ENCODE measurements at places on chromosomes 12 and 14.

GRCh38 chr14:92590176-92590575 lies 76.6 kb downstream of the RIN3 start:
- H3K27me3 ChIP-seq = no peaks in the 10 kb centered on the region
- DNase-seq = no peak
- no peak overlapping the region for H3K4me3 ChIP-seq
- no peak overlapping the region for H3K27ac ChIP-seq
- peaks cover 7% of the 10 kb centered on the region for H3K36me3 ChIP-seq

DNA sequence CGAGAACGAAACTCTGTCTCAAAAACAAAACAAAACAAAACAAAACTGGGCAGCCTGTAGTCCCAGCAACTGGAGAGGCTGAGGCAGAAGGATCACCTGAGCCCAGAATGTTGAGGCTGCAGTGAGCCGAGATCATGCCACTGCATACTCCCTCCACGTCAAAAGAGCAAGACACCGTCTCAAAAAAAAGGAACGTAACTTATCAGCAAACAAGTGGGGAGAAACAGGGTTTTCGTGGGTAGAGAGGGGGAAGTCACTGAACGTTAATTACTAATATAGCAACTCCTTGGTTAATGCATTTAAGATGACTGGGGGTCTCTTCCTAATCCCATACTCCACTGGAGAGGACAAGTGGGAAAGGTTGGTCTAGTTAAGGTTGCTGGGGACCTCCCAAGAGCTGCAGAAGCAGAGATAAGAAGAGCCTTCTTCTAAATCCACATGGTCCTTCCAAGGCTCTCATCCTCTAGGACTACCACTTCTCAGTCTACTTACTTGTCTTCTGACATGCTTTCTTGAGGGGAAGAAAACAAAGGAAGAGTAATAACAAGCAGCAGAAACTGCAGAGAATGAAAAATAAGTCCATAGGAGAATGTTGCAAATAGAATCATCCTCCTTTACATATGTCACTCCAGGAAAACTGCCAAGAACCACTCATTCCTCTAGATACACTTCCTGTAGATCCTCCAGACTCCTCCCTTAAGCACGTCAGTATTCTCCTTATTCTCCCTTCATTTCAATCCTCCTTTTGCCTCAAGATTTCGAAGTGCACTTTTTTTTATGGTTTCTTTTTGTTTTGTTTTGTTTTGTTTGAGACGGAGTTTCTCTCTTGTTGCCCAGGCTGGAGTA lies 5.8 kb downstream of the NUMB start:
- peaks cover 18% of the 10 kb centered on the region for H3K4me1 ChIP-seq
- no peaks in the 10 kb centered on the region for H3K36me3 ChIP-seq
- H3K27ac ChIP-seq = peak overlapping the region; percentile 75
- H3K27me3 ChIP-seq = no peaks in the 10 kb centered on the region

DNA sequence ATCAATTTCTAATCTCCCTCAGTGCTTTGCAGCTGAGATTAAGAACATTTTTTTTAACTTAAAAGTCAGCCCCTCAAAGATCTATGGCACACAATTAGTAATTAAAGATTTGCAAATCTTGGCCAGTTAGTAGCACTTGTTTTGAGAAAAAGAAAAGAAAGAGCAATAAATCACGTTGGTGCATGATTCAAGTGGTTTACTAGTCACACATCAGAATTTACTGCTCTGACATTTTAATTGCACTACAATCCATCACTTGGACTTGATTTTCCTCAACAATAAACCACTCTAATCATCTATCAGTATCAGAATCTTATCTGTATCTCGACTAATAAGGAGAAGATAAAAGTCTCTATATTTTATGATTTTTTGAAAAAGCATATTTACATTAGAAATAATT lies 154.3 kb downstream of the HELB start:
- no peaks in the 10 kb centered on the region for H3K4me1 ChIP-seq
- H3K4me3 ChIP-seq = no peak overlapping the region
- H3K36me3 ChIP-seq = no peaks in the 10 kb centered on the region
- H3K27ac ChIP-seq = no peak overlapping the region
- no peak for DNase-seq

DNA sequence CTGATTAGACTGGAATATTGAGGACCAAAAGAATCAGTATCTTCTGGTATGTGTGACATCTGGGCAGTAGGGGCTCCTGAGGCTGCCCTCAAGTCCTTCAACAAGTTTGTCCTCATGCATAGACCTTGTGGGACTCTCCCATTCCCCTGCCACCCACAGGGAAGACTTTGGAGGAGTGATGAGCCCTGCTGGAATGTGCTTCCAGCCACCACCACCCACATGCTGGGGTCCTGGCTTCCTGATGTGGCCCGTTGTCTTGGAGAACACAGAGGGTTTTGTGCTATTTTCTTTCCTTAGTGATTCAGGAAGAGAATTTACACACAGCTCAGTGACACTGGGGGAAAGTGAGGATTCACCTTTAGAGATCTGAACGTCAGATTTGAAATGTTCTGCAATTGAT lies 29.2 kb upstream of the SEL1L start:
- H3K36me3 ChIP-seq = no peaks in the 10 kb centered on the region
- H3K4me1 ChIP-seq = no peaks in the 10 kb centered on the region
- H3K4me3 ChIP-seq = no peak overlapping the region
- DNase-seq = no peak
- peaks cover 8% of the 10 kb centered on the region for H3K27me3 ChIP-seq
- H3K27ac ChIP-seq = no peak overlapping the region

DNA sequence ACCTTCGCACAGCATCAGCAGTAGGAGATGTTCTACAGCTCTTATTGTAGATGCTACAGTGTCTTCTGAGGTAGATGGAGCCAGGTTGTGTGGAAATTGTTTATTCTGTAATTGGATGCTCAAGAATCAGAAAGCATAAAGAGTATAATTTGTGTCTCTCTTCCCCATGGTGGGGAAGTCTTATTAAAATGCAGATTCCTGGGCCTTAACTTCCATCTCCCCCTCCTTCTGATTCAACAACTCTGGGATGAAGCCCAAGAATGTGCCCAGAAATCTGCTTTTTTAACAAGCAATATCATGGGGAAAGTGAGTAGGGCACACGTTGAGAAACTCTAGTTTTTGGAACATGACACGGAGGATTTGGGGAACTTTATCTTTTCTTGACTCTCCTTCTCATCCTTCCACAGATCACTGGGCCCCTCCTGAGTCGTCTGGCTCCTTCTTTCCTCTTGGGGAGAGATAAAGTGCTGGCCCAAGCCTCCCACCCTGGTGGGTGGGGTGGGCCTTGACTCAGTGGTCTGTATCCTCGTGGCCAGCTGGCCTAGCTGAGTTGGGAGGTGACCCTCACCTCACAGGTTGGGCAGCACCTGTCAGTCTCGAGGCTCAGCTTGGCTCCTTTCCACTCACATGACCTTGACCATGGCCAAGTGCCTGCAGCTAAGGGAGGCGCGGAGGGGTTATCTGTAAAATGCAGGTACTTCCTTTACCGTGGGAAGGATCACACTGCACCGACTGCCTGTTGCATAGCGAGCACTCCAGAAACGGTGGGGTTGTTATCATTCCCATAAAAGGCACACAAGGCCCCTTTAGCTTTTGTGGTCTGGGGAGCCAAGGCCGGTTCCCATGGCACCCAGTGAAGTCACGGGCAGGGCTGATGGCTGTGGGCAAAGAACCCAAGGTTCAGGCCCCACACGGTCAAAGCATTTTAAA lies 141.9 kb downstream of the CHST11 start:
- peak overlapping the region; percentile 81 for H3K27ac ChIP-seq
- peaks cover 45% of the 10 kb centered on the region for H3K36me3 ChIP-seq
- H3K4me1 ChIP-seq = peaks cover 64% of the 10 kb centered on the region
- DNase-seq = no peak

DNA sequence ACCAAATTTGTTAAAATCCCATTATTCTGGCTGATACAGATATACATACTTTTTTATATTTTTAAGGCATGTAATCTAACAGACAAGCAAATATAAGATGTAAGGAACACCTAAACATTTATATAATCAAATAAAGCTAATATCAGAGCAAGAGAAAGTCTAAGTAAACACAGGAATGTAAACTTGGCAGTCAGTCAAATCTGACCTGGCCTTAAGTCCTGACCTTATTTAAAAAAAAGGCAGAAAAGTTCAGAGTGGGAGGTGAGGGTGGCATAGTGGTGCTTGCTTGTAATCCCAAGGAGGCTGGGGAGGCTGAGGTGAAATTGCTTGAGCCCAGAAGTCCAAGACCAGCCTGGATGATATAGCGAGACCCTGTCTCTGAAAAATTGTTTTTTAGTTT lies 152.6 kb downstream of the DERA start:
- H3K36me3 ChIP-seq = no peaks in the 10 kb centered on the region
- H3K27ac ChIP-seq = no peak overlapping the region
- DNase-seq = no peak

- no peak for DNase-seq
- H3K27me3 ChIP-seq = no peaks in the 10 kb centered on the region
- no peak overlapping the region for H3K27ac ChIP-seq
- H3K4me1 ChIP-seq = no peaks in the 10 kb centered on the region
- no peaks in the 10 kb centered on the region for H3K36me3 ChIP-seq
- no peak overlapping the region for H3K4me3 ChIP-seq
Observed at GRCh38 chr12:19428246-19428645, 11.0 kb upstream of the AEBP2 start.
